ENCODE measurements at places on chromosomes 7 and 10. TPM values are rescaled to one million over a fixed set of nuclear protein-coding genes. Genes with fewer than 3 reads are reported as not detected.

RBM48 gene
- 5.8 TPM for total RNA-seq

ERVW-1 gene
- not detected for total RNA-seq

SPDYE16 gene
- total RNA-seq = not detected

SPDYE9 gene
- total RNA-seq = not detected

NSMCE4A gene
- 28.7 TPM for total RNA-seq

USP6NL gene
- total RNA-seq = 13.4 TPM

PRPS1L1 gene
- not detected for total RNA-seq

PROSER2 gene
- 9.1 TPM for total RNA-seq

XRCC2 gene
- total RNA-seq = 0.81 TPM

SFXN4 gene
- total RNA-seq = 14.6 TPM

SH2D4B gene
- total RNA-seq = not detected

LDB3 gene
- total RNA-seq = 0.18 TPM

FEZF1 gene
- total RNA-seq = not detected

LLCFC1 gene
- not detected for total RNA-seq

HOXA5 gene
- not detected for total RNA-seq
